Sciatic nerve (tissue), 2 donors: ENCODE measurements at places on chromosomes 6 and 20. TPM values are rescaled to one million over a fixed set of nuclear protein-coding genes. Genes with fewer than 3 reads are reported as not detected.
A peak's percentile ranks its signal among the peaks of the same experiment; 100 is the strongest.

DNA sequence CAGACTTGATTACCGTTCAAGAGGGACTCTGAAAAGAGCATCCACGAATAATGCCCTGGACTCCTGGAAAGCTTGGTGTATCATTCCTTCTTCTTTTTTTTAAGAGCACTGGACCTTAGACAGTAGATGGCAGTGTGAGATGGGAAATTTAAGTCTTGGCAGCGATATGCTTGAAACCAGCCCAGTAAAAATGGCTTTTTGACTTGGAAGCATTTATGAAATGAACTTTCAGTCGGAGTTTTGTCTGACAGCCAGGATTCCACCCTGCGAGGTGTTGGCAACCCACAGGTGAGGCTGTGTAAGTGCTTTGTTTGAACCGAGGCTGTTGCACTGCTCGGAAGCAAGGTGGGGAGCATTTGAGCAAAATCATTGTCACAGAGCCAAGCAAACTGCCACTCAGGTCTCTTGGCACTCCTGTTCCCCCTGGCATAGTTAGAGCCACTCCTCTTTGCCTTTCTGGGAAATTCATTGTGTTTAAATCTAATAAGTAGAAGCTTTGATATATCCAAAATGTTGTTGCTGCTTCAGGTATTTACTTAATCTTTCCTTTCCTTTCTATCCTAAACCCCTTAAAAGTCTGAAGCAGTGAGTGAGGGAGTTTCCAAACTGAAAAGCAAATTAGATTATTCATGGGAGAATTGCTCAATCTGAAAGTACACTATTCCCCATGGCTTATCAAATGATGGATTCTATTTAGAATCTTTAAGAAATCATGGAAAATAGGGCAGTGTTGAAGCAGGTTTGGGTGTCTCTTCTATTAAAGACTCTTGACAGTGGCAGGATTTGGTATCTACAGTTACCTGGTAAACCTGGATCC, 272.8 kb upstream of the SLC35B3 start:
- DNase-seq = no peak

- DNase-seq = peak; percentile 81
Measured at GRCh38 chr6:33314943-33315792, 1.3 kb upstream of the TAPBP start.

HUS1B gene
- 2.0 TPM for total RNA-seq

IGF2R gene
- total RNA-seq = 71.7 TPM

ISM1 gene
- total RNA-seq = 24.1 TPM
